ENCODE measurements at places on chromosomes 16 and 17. TPM values are rescaled to one million over a fixed set of nuclear protein-coding genes. Genes with fewer than 3 reads are reported as not detected.

ALOX15 gene
- 0.61 TPM for polyA plus RNA-seq

DNA sequence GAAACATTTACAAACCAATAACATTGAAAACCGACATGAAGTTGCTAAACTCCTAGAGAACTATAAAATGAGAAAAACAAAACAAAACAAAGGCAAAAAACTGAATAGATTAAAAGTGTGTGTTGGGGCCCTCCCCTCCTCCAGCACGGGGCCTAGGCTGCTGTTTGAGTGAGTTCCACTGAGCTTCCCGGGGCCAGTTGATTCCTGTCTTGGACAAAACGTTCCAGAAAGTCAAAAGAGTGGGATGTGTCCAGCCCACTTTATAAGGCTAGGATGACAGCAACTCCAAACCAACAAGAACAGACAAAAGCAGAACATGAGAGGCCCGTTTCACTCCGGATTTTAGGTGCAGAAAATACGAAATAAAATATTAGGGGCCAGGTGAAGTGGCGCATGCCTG lies 11.6 kb upstream of the CSNK1D start:
- no peak for DNase-seq

- DNase-seq: no peak
Measured at GRCh38 chr17:73365301-73365874, 53.6 kb upstream of the CDC42EP4 start.

DNA sequence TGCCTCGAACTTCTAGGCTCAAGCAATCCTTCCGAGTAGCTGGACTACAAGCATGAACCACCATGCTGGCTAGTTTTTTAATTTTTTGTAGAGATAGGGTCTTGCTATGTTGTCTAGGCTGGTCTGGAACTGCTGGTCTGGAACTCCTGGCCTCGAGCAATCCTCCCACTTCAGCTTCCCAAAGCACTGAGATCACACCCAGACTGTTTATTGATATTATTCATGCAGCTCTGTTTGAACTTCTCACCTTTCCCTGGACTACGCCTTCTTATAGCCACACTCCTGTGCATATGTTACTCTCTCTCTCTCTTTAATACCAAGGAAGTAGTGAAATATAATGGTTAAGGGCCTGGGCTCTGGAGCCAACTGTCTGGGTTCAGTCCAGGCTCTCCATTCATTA lies 4.6 kb downstream of the COG7 start:
- no peak for DNase-seq

- DNase-seq: no peak
Measured at GRCh38 chr17:58615768-58616659, 75.8 kb downstream of the TEX14 start.

GRCh38 chr17:68903286-68903685 lies 51.9 kb downstream of the ABCA8 start:
- no peak for DNase-seq

DNA sequence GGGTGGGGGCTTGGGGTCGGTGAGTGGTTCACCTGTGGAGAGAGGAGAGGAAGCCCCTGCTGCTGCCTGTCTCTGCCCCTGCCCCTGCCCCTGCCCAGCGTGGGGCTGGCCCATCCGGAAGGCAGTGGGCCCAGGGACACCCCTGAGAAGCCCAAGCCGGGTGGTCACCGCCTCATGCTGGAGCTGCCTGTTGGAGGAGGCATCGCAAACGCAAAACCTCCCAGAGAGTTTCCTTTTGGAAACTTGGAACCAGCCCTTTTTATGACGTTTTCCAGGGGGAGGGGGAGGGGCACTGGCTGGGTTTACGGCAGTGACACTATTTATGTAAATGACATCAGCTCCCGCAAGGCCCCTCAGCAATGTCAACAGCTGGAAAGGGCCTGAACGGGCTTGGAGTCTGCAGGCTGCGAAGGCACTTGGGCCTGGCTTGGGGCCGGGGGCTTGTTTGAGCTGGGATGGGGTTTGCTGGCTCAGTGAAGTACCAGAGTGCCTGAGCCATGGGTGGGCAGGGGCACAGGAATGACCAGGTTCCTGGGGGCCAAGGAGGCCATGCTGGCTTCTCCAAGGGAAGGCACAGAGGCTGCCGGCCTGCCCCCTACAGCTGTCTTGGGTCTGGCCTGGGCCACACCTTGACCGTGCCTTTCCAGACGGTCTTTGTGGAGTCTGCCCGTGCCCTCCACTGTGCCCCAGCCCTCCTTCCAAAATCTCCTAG lies 219.5 kb downstream of the NTN1 start:
- DNase-seq: peak; percentile 93

DNA sequence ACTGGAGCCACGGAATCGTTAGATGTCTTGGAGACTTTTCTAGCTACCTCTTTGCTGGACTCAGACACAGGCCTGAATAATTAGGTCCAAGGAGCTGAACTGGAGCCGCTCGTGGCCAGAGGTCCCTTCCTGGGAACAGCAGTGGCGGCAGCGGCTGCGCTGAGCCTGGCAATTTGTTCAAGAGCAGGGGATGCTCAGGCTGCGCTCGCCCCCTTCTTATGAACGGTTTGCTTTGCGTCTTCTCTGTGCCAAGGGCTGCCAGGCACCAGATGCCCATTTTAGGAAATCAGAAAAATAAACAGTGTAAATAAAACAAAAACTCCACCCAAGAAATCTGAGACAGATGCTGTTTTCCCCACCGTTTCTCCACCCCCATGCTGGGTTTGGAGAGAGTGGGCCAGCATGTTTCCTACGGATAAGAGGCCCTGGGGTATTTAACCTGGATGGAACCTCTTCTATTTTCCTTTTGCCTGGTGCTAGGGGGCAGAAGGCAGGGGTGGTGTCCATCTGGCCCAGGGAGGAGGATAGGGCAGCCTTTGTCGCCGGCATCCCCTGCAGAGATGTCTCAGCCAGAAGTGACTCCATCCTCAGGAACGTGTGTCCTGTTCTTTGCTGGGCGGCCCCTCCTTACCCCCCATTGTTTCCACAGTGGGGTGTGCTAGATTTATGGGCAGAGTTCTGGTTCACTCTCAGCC lies 163.4 kb downstream of the SEC14L1 start:
- no peak for DNase-seq
